ENCODE measurements at places on chromosomes 1 and 21. TPM values are rescaled to one million over a fixed set of nuclear protein-coding genes. Genes with fewer than 3 reads are reported as not detected.

Gene WNT3A
- not detected for total RNA-seq

Gene ARMH1
- total RNA-seq = not detected

Gene OR2L5
- not detected for total RNA-seq

Gene LIN28A
- not detected for total RNA-seq

Gene SEMA6C
- 1.1 TPM for total RNA-seq

Gene TMEM200B
- total RNA-seq = 0.08 TPM

Gene HSD11B1
- total RNA-seq = not detected

Gene TAL1
- 0.27 TPM for total RNA-seq

Gene LYPD8
- total RNA-seq = 5.1 TPM

Gene DDR2
- total RNA-seq = 36.5 TPM

Gene ASTN1
- 0.43 TPM for total RNA-seq

Gene CCDC17
- not detected for total RNA-seq

Gene LINGO4
- not detected for total RNA-seq

Gene RPTN
- not detected for total RNA-seq

Gene TACSTD2
- total RNA-seq = not detected

Gene DNAI4
- 0.89 TPM for total RNA-seq

Gene SLAMF7
- 1.8 TPM for total RNA-seq

Measured in H4 (cell line).